Spleen (tissue), 13 donors: ENCODE measurements at places on chromosomes 1 and 21. TPM values are rescaled to one million over a fixed set of nuclear protein-coding genes. Genes with fewer than 3 reads are reported as not detected.
A peak's percentile ranks its signal among the peaks of the same experiment; 100 is the strongest.

The VN1R5 gene
- total RNA-seq, result not detected

The NADK gene
- 207 TPM for total RNA-seq

The GJA5 gene
- total RNA-seq, result 8.5 TPM

The DPT gene
- total RNA-seq, result 0.37 TPM

The SLC9C2 gene
- total RNA-seq, result 0.29 TPM

The LIN28A gene
- not detected for total RNA-seq

The FAM229A gene
- 13.2 TPM for total RNA-seq

The LAMB3 gene
- 0.43 TPM for total RNA-seq

The CTH gene
- 2.7 TPM for total RNA-seq

The OR2T35 gene
- 0.34 TPM for total RNA-seq

The TAGLN2 gene
- 407 TPM for total RNA-seq

The JAM2 gene
- total RNA-seq, result 1.6 TPM

GRCh38 chr1:202225131-202225530 is 31.5 kb downstream of the LGR6 start:
- H3K36me3 ChIP-seq, result no peaks in the 10 kb centered on the region
- no peak for DNase-seq
- H3K27ac ChIP-seq, result no peak overlapping the region
- H3K4me1 ChIP-seq, result peaks cover 15% of the 10 kb centered on the region
- no peak overlapping the region for H3K4me3 ChIP-seq
- no peaks in the 10 kb centered on the region for H3K27me3 ChIP-seq

DNA sequence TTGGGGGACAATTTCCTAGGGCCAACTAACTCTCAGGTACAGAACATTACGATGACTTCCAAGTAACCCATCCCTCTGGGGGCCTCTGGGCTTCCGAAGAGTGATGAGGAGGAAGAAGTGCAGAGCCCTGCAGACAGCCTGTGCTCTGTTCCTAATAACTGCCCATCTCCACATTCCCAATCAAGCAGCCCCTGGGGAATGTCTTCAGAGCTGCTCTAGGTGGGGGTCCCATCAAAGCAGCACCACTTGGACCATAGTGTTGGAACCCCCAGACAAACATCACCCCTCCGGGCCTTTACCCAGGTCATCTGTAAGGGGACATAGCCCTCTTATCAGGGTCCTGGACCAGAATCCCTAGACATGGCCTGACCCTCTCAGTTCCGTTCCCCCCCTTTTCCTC is 357.3 kb downstream of the NPHP4 start:
- H3K4me3 ChIP-seq, result no peak overlapping the region
- no peak for DNase-seq
- no peaks in the 10 kb centered on the region for H3K36me3 ChIP-seq
- H3K27ac ChIP-seq, result no peak overlapping the region
- peaks cover 9% of the 10 kb centered on the region for H3K27me3 ChIP-seq
- no peaks in the 10 kb centered on the region for H3K4me1 ChIP-seq

- H3K4me1 ChIP-seq, result no peaks in the 10 kb centered on the region
- no peaks in the 10 kb centered on the region for H3K36me3 ChIP-seq
- no peak for DNase-seq
- no peaks in the 10 kb centered on the region for H3K27me3 ChIP-seq
- no peak overlapping the region for H3K4me3 ChIP-seq
These were observed 72.8 kb upstream of the MAP10 start for GRCh38 chr1:232732344-232732910.

DNA sequence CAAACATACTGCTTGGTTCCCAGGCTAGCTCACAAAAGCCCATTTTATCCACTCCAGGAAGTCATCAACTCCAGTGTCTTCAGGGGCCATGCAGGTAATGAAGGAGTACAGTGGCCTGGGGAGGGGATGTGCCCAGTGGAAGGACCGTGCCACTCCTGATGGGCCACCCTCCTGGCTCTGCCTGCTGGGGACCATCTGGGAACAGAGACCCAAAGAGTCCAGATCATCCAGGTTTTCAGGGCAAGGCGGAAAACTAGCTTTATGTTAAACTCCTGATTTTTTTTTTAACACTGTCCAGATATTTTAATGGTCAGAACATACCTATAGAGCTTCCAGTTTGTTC is 75.6 kb downstream of the CD46 start:
- H3K4me3 ChIP-seq, result no peak overlapping the region
- peak overlapping the region; percentile 94 for H3K27ac ChIP-seq
- no peak for DNase-seq
- no peaks in the 10 kb centered on the region for H3K27me3 ChIP-seq
- H3K36me3 ChIP-seq, result no peaks in the 10 kb centered on the region

DNA sequence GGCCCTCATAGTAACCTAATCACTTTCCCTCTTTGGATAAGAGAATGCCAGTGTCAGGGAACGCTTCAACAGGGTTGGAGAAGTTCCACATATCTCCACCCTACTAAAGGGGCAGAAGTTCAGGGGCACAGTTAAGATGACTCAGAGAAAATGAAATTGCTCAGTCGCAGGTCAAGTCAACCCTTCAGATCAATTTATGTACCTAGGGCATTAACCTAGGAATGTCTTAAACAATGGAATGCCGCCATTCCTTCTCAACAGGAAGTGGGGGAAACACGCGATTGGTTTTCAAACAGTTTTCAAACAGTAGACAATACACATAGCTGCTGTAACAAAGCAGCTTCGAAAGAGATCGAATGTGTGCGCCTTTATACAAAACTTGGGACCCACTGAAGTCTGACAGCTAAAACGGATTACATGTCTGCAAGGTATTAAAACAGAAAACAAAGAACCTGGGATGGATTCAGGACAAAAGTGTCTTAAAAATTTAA is 897 bp downstream of the SLC25A24 start:
- peaks cover 6% of the 10 kb centered on the region for H3K36me3 ChIP-seq
- peak overlapping the region; percentile 86 for H3K4me3 ChIP-seq
- no peaks in the 10 kb centered on the region for H3K27me3 ChIP-seq

GRCh38 chr1:241817956-241818612 is 29.9 kb upstream of the EXO1 start:
- no peaks in the 10 kb centered on the region for H3K36me3 ChIP-seq
- no peak for DNase-seq
- no peak overlapping the region for H3K4me3 ChIP-seq
- no peaks in the 10 kb centered on the region for H3K27me3 ChIP-seq

- no peaks in the 10 kb centered on the region for H3K36me3 ChIP-seq
- no peak for DNase-seq
- no peak overlapping the region for H3K4me3 ChIP-seq
- H3K27ac ChIP-seq, result no peak overlapping the region
- H3K4me1 ChIP-seq, result no peaks in the 10 kb centered on the region
These were observed 9.8 kb downstream of the OVGP1 start for GRCh38 chr1:111417755-111418154.

- no peak for DNase-seq
- no peaks in the 10 kb centered on the region for H3K4me1 ChIP-seq
- H3K36me3 ChIP-seq, result no peaks in the 10 kb centered on the region
These were observed 130.2 kb downstream of the TPR start for GRCh38 chr1:186244825-186245224.

- peaks cover 5% of the 10 kb centered on the region for H3K27me3 ChIP-seq
- DNase-seq, result peak; percentile 70
- H3K36me3 ChIP-seq, result no peaks in the 10 kb centered on the region
- H3K4me3 ChIP-seq, result peak within 1 kb of the TSS; percentile 50
- peaks cover 6% of the 10 kb centered on the region for H3K4me1 ChIP-seq
- peak within 1 kb of the TSS; percentile 83 for H3K27ac ChIP-seq
These were observed at the start of gene KIRREL1 for GRCh38 chr1:157993147-157993917. Gene KIRREL1, plus strand, starts transcription at chr1:157993645. Its CDS starts 32 bp downstream, at chr1:157993677.

- H3K27me3 ChIP-seq, result peaks cover 5% of the 10 kb centered on the region
- peaks cover 8% of the 10 kb centered on the region for H3K36me3 ChIP-seq
- H3K4me1 ChIP-seq, result peaks cover 19% of the 10 kb centered on the region
- H3K27ac ChIP-seq, result peak overlapping the region; percentile 97
- DNase-seq, result no peak
- H3K4me3 ChIP-seq, result peak overlapping the region; percentile 77
These were observed 831 bp downstream of the TIPRL start for GRCh38 chr1:168179438-168180147.

GRCh38 chr1:89627596-89627962 is 5.3 kb upstream of the LRRC8C start:
- H3K27me3 ChIP-seq, result no peaks in the 10 kb centered on the region
- no peak overlapping the region for H3K27ac ChIP-seq

GRCh38 chr1:236484310-236484971 is 39.3 kb upstream of the LGALS8 start:
- peaks cover 1% of the 10 kb centered on the region for H3K27me3 ChIP-seq
- no peak overlapping the region for H3K27ac ChIP-seq
- DNase-seq, result no peak
- no peak overlapping the region for H3K4me3 ChIP-seq

- H3K27me3 ChIP-seq, result no peaks in the 10 kb centered on the region
- no peak overlapping the region for H3K4me3 ChIP-seq
- H3K27ac ChIP-seq, result no peak overlapping the region
- DNase-seq, result peak; percentile 24
These were observed 36.6 kb downstream of the BMP8A start for GRCh38 chr1:39528082-39528481.

DNA sequence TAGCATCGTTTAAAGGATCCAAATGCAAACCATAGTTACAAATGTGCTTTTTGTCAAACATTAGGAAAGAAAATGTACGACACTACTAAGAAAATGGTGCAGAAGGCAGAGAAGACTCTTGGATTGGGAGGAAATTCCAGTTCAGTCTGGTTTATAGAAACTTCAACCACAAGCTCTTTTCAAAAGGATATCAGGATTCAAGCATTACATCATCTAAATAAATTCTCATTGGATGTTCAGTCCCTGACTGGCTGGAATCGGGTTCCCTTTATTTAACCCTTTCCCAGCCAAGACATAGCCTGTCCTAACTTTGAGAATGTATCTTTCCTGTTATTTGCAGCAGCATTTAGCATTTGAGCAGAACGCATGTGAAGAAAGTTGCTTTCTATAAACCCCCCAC is 184.6 kb downstream of the LMO4 start:
- no peak overlapping the region for H3K4me3 ChIP-seq
- no peak overlapping the region for H3K27ac ChIP-seq
- no peak for DNase-seq
- H3K36me3 ChIP-seq, result no peaks in the 10 kb centered on the region
- no peaks in the 10 kb centered on the region for H3K27me3 ChIP-seq
- H3K4me1 ChIP-seq, result no peaks in the 10 kb centered on the region

- H3K4me1 ChIP-seq, result no peaks in the 10 kb centered on the region
- no peak overlapping the region for H3K27ac ChIP-seq
- no peak for DNase-seq
- no peaks in the 10 kb centered on the region for H3K27me3 ChIP-seq
- no peak overlapping the region for H3K4me3 ChIP-seq
- no peaks in the 10 kb centered on the region for H3K36me3 ChIP-seq
These were observed 311.3 kb downstream of the RGS7 start for GRCh38 chr1:241045659-241046058.

- DNase-seq, result no peak
- H3K36me3 ChIP-seq, result no peaks in the 10 kb centered on the region
- no peaks in the 10 kb centered on the region for H3K4me1 ChIP-seq
- H3K27me3 ChIP-seq, result no peaks in the 10 kb centered on the region
- no peak overlapping the region for H3K27ac ChIP-seq
These were observed 301.2 kb upstream of the ADGRL2 start for GRCh38 chr1:81499487-81499886.

DNA sequence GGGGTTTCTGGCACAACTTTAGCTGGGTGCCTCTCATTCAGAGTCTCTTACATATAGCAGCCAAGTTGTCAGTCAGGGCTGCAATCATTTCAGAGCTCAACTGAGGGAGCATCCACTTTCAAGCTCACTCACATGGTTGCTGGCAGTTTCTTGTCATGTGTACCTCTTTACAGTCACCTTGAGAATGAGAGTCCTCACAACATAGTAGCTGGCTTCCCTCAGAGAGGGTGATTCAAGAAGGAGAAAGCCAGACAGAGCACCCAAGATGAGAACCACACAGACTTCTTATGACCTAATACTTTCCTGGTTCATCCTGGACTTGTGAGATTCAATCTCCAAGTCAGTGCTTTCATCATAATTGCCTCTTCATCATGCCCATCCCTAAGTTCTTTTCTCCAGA is 57.2 kb downstream of the DPT start:
- no peaks in the 10 kb centered on the region for H3K36me3 ChIP-seq
- no peaks in the 10 kb centered on the region for H3K27me3 ChIP-seq
- no peak overlapping the region for H3K4me3 ChIP-seq
- no peak overlapping the region for H3K27ac ChIP-seq
- H3K4me1 ChIP-seq, result no peaks in the 10 kb centered on the region

GRCh38 chr1:204304067-204304466 is 55.7 kb downstream of the PLEKHA6 start:
- no peaks in the 10 kb centered on the region for H3K36me3 ChIP-seq
- no peak overlapping the region for H3K27ac ChIP-seq
- no peak overlapping the region for H3K4me3 ChIP-seq
- no peak for DNase-seq
- no peaks in the 10 kb centered on the region for H3K4me1 ChIP-seq
- peaks cover 21% of the 10 kb centered on the region for H3K27me3 ChIP-seq

GRCh38 chr21:44617071-44617501 is 5.2 kb downstream of the KRTAP10-8 start:
- no peaks in the 10 kb centered on the region for H3K36me3 ChIP-seq
- H3K27me3 ChIP-seq, result no peaks in the 10 kb centered on the region
- H3K4me1 ChIP-seq, result peaks cover 18% of the 10 kb centered on the region
- no peak for DNase-seq
- no peak overlapping the region for H3K4me3 ChIP-seq
- no peak overlapping the region for H3K27ac ChIP-seq

DNA sequence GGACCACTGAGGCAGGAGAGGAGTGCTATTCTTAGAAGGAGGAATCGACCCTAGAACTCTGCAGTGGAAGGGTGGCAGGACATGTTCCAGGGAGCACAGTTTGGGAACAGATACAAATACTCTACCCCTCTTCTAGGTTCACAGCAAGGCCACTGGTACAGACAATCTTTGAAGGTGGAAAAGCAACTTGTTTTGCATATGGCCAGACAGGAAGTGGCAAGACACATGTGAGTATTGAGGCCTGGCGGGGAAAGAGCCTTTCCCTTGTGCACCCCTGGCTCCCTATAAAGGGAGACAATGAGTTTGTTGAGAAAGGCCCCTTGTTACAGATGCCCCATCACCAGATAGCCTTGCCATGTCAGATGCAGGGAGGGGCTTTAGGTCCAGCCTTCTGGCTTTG is 17.8 kb downstream of the KIF2C start:
- no peak overlapping the region for H3K4me3 ChIP-seq
- no peaks in the 10 kb centered on the region for H3K36me3 ChIP-seq
- DNase-seq, result no peak
- peaks cover 6% of the 10 kb centered on the region for H3K4me1 ChIP-seq
- no peak overlapping the region for H3K27ac ChIP-seq

DNA sequence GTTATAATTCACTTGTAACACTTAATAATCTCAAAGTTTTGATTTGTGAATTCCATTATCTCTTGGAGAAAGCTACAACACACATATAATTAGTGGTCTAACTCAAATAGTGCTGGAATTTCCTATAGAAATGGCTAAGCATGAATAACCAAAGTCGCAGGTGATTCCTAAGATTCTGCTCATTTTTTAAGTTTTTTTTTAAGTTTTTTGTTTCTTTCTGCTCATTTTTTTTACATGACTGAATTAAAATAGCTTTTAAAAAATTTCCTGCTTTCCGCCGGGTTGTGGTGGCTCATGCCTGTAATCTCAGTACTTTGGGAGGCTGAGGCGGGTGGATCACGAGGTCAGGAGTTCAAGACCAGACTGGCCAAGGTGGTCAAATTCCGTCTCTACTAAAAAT is 90.4 kb downstream of the APP start:
- no peak overlapping the region for H3K27ac ChIP-seq
- no peak for DNase-seq
- no peaks in the 10 kb centered on the region for H3K36me3 ChIP-seq
- H3K4me1 ChIP-seq, result peaks cover 6% of the 10 kb centered on the region
- H3K4me3 ChIP-seq, result no peak overlapping the region
